ENCODE measurements at places on chromosomes 1 and 21.

DNA sequence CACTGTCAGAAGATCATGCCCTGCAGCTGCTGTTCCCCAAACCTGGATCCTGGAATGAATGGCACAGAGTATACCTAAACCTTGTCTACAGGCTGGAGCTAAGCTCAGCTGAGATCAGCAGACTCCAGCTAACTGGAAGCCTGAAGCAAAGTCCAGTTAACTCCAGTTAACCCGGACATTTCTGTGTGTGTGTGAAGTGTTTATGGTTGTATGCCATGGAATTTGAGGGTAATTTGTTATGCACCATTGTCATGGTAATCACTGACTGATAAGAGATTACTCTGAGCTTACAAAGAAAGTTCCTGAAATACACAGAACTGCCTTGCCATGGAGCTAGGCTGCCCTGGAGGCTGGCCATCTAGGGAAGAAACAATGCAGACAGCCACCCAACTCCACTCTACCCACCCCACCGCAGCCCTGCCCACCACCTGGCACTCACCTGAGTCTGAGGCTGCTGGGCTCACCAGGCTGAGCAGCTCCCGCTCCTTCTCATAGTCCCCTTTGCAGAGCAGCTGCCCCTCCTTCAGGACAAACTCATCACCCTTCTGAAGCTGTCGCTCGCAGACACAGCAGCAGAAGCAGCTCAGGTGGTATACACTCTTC lies 107.4 kb downstream of the LMX1A start:
- no peak for DNase-seq

DNA sequence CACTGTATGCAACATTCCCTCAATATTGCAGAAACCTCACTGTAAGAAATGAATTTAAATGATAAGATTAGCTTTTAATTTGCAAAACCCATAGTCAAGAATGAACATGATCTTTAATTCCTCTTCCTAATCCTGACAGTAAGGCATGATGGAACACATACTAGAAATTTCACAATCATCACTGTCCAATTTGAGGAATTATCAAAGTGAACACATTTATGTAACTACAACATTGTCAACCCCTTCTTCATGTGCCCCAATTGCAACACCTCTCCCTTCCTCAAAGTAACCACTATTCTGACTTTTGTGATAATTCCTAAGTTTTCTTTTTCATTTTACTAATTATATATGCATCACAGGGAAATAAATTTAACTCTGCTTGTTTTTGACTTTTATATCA lies 103.1 kb downstream of the LHX8 start:
- DNase-seq = no peak

DNA sequence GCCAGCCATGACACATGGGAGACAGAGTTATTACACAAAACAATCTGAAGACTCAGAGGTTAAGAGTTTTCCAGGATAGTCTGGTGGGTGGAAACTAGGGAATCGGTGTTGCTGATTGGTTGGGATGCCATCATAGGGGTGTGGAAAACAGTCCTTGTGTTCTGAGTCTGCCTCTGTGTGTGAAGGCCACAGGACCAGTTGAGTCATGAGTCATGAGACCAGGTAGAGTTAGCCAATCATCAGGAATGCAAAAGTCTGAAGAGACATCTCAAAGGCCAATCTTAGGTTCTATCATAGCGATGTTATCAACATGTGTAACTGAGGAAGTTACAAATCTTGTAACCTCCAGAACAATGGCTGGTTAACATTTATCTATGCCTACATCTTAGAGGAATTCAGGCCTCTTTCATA lies 49.7 kb upstream of the NEK7 start:
- DNase-seq = no peak

GRCh38 chr1:242530761-242531160 lies 6.3 kb upstream of the PLD5 start:
- no peak for DNase-seq

GRCh38 chr1:234396871-234397270 lies 23.6 kb downstream of the COA6 start:
- DNase-seq = no peak

GRCh38 chr1:161791904-161792655 lies 26.0 kb downstream of the ATF6 start:
- DNase-seq = no peak

- DNase-seq = no peak
Observed at GRCh38 chr1:157315544-157315943, 177.3 kb upstream of the ETV3 start.

DNA sequence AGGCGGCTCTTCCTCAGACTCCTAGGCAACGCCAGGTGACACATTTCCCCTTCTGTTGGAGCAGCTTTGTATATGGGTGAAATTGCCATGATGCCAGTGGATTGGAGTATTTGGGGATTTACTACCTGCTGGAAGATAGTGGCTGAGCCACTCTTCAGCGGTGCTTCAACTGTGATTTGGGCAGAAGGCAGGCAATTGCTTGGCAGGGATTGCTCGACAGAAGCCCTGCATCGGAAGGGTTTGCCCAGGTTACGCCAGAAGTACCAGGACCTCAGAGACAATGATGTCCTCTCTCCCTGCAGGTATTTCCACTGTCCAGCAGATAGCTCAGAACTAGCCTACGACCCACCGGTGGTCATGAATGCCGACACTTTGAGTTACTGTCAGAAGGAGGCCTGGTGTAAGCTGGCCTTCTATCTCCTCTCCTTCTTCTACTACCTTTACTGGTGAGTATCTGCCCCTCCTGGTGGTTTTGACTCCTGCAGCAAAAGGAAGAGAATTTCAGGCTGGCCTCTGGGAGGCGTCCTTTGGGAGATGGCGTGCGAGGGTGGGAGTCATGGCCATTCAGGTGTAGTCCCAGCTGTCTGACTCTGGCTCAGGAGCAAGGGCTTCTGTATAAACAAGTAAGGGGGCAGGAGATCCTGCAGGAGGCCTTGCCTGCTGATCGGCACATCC lies 118.3 kb downstream of the CNIH3 start:
- no peak for DNase-seq

Measured in erythroblast (primary cell).